NCI-H524 treated with DMSO at 0.1 percent for 48 hours (cell line): ENCODE measurements at places on chromosomes 7 and 10.

- no peak for DNase-seq
Observed at GRCh38 chr7:124246262-124246863, 213.5 kb upstream of the TMEM229A start.

- no peak for DNase-seq
Observed at GRCh38 chr10:58578366-58578765, 65.7 kb downstream of the BICC1 start.

- DNase-seq: no peak
Observed at GRCh38 chr10:61342858-61343572, 110.2 kb downstream of the TMEM26 start.

GRCh38 chr7:375901-376305 is 85.9 kb downstream of the FOXL3 start:
- no peak for DNase-seq

DNA sequence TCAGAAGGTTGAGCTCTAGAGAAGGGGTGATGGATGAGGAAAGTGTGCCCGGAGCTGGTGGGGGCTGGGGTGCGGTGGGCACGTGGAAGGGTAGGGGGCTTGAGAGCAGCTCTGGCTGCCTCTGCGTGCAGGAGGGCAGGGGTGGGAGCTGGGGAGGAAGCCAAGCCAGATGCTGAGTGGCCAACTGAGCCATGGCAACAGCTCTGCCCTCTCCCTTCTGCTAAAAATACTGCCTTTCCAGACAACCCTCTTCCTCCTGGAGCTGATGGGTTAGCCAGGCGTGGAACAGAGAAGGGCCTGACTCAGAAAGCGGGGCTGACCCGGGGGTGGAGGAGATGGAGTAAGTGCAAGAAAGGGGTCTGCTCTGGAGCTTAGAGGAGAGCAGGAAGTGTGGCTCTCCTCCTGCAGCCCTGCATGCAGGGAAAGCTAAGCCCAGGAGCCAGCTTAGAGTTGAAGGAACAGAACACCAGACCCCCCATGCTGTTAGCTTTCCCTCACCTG is 114.6 kb upstream of the AGK start:
- DNase-seq: no peak

- no peak for DNase-seq
Observed at GRCh38 chr10:60973086-60973485, 29.1 kb upstream of the RHOBTB1 start.

DNA sequence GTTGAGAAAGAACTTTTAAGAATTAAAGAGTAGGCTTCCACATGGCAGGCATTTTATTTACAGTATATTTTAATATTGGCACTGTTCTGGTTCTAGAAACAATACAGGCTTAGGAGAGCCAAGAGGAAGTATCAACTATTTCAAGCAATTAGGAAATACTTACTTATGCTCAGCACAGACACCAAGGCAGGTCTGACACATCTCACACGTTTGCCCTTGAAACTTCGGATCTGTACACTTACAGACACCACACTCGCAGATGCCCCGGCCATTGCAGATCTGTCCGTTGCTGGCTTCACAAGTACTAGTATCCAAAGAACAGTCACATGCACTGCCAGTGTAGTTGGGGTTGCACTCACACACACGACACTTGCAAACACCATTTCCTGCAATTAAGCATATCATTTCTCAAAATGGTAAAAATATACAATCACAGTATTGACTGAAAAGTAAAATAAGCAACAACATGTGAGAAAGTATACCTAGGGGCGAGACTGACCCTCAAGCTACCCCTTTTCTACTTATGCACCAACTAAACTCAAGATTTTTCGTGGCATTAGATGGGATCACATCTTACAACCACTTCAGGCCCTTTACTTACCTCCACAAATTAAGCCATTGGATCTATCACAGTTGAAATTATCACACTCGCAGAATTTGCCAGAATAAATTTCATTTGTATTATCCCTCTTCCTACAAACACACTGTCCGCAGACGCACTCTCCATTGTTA is 46.6 kb downstream of the ITGB1 start:
- no peak for DNase-seq

GRCh38 chr10:109838592-109839244 is 84.6 kb downstream of the XPNPEP1 start:
- no peak for DNase-seq

GRCh38 chr7:117724898-117725297 is 148.3 kb downstream of the CTTNBP2 start:
- DNase-seq: no peak

DNA sequence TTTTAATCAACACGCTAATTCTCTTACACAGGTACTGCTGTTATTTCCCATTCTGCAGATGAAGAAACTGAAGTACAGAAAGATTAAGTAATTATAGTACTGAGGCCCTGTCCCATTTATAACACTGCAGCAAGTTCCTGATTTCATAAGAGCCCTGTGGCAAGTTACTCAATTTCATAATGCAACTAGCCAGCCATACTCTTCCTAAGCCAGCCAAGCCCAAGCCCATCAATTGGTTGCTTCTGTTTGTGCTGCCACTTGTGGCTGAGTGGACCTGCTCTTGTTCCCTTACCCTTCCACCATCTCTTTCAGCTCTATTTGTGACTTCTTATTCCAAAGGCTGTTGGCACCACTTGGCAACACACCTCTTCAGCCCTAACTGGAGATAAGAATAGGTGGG is 19.7 kb upstream of the PRPF18 start:
- DNase-seq: no peak

GRCh38 chr7:7897949-7898515 is 70.6 kb upstream of the GLCCI1 start:
- DNase-seq: no peak

DNA sequence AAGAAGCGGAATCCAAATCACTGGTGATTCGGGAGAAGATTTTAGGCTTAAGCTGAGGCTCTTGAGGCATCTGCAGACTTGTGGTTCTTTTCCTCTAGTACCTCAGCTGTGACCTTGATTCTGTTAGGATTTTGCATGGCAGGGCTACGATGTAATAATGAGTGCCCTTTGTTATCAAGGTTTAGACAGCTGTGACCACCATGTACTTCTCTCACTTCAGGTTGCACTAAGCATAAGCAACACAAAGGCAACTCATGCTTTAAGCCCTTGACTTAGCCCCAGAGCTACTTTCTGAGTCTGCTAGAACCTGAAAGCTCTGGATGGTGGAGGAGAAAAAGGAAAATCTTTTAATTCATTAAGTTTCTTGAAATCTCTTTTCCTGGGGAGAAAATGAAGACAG is 1052.3 kb upstream of the PHF14 start:
- no peak for DNase-seq

DNA sequence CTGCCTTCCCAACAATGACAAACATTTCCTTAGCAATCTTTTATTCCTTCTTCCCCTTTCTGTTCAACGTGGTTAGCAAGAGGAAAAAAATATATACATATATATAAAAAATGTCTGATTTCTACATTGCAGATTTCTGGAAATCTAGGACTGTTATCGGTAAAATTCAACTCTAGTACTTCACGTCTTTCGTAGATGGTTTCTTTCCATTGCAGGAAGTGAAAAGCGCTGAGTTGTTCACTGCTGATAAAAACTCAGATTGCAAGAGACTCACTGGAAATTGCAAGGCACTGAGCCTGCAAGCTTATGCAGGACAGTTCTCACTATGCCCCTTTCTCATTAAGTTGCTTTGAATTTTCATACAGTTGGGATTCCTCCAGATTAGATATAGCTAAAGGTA is 23.9 kb downstream of the KIN start:
- DNase-seq: no peak
